ENCODE measurements at places on chromosomes 3 and 15.
A peak's percentile ranks its signal among the peaks of the same experiment; 100 is the strongest.

GRCh38 chr3:169847896-169848295, 21.8 kb downstream of the LRRC31 start:
- no peak for DNase-seq

GRCh38 chr3:30596152-30596551, 10.2 kb upstream of the TGFBR2 start:
- DNase-seq = no peak

DNA sequence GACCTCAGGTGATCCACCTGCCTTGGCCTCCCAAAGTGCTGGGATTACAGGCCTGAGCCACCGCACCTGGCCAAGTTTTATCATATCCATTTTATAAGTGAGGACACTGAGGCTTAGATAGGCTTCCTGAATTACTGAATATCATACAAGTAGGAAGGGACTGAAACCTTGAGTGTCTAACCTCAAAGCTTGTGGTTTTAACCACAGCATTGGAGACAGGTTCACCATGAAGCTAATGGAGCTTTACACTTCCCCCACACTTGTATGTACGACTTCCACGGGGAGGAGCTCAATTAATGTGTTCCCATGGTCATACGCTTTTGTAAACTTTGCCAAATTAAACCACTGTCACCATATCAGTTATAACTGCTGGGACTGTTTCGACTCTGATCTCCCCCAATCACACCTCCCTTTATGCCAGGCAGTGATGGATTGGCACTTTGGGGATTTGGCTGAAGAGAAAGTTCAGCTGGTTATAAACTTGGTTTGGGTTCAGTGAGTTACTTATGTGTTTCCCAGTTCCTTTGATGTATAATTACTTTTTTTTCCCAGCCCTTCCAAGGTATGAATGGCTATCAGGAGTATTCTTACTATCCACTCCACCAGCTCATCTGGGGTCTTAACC, 38.4 kb upstream of the MEIS2 start:
- no peak for DNase-seq

GRCh38 chr3:129035360-129036221, 25.0 kb upstream of the GP9 start:
- no peak for DNase-seq

DNA sequence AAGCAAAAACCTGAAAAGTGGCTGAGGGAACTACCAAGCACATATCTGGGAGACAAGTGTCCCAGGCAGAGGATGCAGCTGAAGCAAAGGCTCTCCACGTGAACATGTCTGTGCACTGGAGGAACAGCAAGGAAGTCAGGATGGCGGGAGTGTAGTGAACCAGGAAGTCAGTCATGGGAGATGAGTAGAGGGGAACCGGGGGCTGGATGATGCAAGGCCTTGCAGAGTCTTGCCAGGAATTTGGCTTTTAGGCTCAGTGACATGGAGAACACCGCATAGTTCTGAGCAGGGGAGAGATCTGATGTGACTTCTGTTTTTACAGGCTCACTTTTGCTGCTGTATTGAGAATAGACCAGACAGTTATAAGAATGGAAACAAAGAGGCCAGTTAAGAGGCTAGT, 19.0 kb downstream of the C2CD4A start:
- peak; percentile 54 for DNase-seq

DNA sequence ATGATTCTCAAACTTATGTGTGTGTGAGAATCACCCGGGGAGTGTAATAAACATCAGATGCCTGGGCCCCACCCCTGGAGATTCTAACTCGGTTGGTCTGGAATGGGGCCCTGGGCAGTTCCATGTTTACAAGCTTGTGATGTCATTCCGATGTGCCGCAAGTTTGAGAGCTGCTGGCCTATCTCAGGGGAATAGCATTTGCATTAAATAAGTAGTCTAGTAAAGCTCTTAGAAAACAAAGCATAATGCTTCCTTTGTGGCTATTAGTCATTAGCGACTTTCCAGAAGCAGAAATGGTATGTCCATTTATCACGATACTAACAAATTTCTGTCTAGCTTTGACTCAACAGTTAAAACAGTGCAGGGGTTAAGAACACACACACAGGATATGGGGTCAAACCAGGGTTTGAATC, 20.9 kb downstream of the PGBD4 start:
- DNase-seq = peak; percentile 76

GRCh38 chr3:40923651-40924050, 275.7 kb upstream of the CTNNB1 start:
- DNase-seq = no peak

GRCh38 chr3:122794779-122795673, at the start of gene SLC49A4:
TSS of gene SLC49A4 (plus strand) at chr3:122795069. CDS start at chr3:122795193, 124 bp downstream.
- DNase-seq = peak; percentile 59

DNA sequence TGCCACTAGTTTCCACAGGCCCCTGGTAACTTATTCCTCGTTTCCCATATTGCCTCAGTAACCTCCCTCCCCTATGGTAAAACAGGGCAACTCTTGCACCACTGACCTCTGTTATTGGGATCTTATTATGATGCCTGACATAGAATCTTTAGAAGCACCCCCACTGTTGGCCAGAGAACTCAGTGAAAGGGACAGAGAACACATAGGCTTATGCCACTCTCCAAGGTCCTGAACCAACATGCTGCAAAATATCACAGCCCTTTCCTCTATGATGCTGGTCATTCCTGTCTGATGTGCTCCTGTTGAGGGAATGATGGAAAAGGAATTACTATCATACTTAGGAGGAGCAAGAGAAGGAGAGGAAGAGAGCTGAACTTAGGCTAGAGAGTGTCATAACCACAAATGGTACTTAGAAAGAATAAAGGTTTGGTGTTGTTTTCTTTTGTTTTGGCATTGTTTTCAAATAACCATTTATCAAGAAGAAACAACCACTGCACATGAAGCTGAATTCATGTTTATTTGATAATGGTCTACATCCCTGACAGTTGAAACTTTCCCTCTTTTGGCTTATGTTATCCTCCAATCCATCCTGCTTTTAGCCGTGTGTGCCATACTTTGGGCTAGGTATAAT, 330.2 kb downstream of the EPHB1 start:
- DNase-seq = peak; percentile 57

DNA sequence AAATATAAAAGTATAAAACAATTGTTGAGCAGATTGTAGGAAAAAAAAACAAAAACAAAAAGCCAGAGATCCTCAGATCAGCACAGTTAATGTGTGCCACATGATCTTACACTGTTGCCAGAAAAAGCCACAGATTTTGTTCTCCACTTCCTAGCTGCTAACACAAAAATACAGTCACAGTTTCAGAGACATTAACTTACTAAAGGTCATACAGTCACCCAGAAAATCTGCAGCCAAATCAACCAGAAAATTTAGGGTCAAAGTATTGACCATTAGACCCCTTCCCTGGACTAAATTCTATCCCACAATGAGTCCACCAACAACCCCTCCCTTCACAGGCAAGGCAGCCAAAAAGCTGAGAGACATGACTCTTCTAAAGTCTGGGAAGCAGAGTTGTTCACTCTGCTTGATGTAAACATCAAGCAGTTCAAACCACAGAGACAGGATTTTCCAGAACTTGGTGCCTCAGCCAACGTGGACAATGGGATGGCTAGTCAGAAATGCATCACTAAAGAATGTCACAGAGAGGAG, 59.1 kb downstream of the SST start:
- peak; percentile 22 for DNase-seq

- no peak for DNase-seq
These were observed 1.1 kb downstream of the ADPGK start for GRCh38 chr15:72782274-72783003.

- no peak for DNase-seq
These were observed 563 bp downstream of the ARL6IP5 start for GRCh38 chr3:69085168-69085832.

- DNase-seq = peak; percentile 70
These were observed 70.7 kb downstream of the CD200R1L start for GRCh38 chr3:112776000-112776399.

GRCh38 chr3:54960701-54961100, 32.8 kb upstream of the LRTM1 start:
- peak; percentile 79 for DNase-seq

- DNase-seq = no peak
These were observed 6.6 kb downstream of the ACOX2 start for GRCh38 chr3:58530354-58530865.

Data from fibroblast of upper back skin (primary cell).